Neural progenitor cell (in vitro differentiated cells): ENCODE measurements at places on chromosomes 11 and 22. TPM values are rescaled to one million over a fixed set of nuclear protein-coding genes. Genes with fewer than 3 reads are reported as not detected.

Gene SLC17A6
- total RNA-seq: not detected in 2 replicates

Gene SYCE3
- 2.8 TPM in 1 of 2 replicates, not detected in the other for total RNA-seq

Gene PKNOX2
- total RNA-seq: 4.3 and 7.2 TPM in 2 replicates

Gene RTN4RL2
- total RNA-seq: 0.13 and 1.9 TPM in 2 replicates

Gene TRIM5
- total RNA-seq: 24.5 and 26.7 TPM in 2 replicates

Gene MMP27
- total RNA-seq: not detected in 2 replicates

Gene TRIM6
- 7.1 and 7.4 TPM in 2 replicates for total RNA-seq

Gene CSF2RB
- total RNA-seq: 0.03 TPM in 1 of 2 replicates, not detected in the other

Gene ART5
- 8.5 and 12.0 TPM in 2 replicates for total RNA-seq

Gene KBTBD4
- total RNA-seq: 19.5 and 23.9 TPM in 2 replicates

Gene SNX32
- total RNA-seq: 1.4 and 3.0 TPM in 2 replicates

Gene EI24
- 99.8 and 103 TPM in 2 replicates for total RNA-seq

Gene C11orf54
- 29.7 and 44.3 TPM in 2 replicates for total RNA-seq

Gene ISX
- total RNA-seq: not detected in 2 replicates
